ENCODE measurements at places on chromosomes 7 and 10. TPM values are rescaled to one million over a fixed set of nuclear protein-coding genes. Genes with fewer than 3 reads are reported as not detected.
A peak's percentile ranks its signal among the peaks of the same experiment; 100 is the strongest.

RADIL gene
- total RNA-seq: 5.9 TPM

DNA sequence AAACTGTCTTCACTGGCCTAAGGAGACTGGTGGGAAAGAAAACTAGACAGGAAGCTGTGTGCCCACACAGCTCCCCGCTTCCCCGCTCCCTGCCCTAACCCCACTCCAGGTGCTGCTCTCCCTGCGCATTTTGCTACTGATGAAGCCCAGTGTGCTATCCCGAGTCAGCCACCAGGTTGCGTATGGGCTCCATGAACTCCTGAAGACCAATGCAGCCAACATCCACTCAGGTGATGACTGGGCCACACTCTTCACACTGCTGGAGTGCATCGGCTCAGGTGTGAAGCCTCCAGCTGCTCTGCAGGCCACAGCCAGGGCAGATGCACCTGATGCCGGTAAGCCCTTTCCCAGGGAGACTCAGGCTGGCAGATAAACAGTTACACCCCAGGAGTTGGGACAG, 20.3 kb upstream of the NFKB2 start:
- no peak for DNase-seq

- no peak for DNase-seq
These were observed 55.9 kb downstream of the ETV1 start for GRCh38 chr7:13933536-13933935.

SOSTDC1 gene
- 2.6 TPM for total RNA-seq

DNA sequence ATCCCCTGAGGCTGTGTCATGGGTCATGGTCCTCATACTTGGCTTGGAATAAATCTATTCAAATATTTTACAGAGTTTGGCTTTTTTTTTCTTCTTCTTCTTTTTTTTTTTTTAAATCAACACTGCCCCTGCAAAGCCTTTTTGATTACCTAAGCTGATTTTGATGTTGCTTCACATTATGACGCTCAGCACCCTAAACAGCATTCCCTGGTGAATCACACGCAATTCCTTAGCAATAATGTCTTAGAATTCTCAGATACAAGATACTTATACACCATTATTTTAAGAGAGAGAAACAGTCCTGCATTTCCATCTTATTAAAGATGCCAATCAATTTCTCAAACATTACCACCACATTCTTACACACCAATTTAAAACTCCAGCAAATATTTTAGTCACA, 323.7 kb upstream of the IGFBP3 start:
- DNase-seq: no peak

- no peak for DNase-seq
These were observed 92.5 kb downstream of the KMT2E start for GRCh38 chr7:105106473-105106872.

- DNase-seq: no peak
These were observed 926.5 kb upstream of the GHITM start for GRCh38 chr10:83212632-83213334.

GRCh38 chr10:88190123-88190522, 326.7 kb downstream of the PTEN start:
- no peak for DNase-seq

GRCh38 chr7:2199528-2199927, 33.2 kb downstream of the MAD1L1 start:
- DNase-seq: no peak

DNA sequence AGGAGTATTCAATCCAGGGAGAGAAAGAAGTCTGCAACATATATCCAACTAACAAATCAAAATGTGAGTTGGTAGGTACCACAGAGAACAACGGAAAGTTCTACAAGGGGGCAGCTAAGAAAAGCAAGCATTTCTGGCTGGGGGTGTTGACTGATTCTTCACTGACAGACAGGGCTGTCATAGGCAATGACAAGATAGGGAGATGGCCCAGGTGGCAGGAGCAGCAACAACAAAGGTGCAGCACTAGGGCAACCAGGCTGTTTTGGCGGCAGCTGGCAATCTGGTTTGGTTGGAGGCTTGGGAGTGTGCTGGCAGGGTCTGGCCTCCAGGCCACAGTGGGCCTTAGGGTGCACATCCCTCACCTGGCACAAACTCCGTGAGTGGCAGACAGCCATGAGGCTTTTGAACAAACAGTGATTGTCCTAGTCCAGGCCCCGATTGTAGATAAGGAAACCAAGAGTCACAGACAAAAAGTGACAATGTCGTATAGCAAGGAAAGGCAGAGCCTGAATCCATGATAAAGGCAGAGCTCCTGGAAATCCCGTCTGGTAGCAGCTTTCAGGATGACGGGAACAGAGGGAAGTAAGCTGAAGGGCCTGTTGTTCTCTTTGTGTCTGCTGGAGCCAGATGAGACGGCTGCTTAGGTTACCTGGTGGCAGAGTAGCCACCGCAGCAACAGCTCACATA, 28.4 kb downstream of the DPCD start:
- DNase-seq: peak; percentile 22

C7orf57 gene
- not detected for total RNA-seq

- no peak for DNase-seq
These were observed 294.4 kb upstream of the MKI67 start for GRCh38 chr10:128420623-128421022.

- no peak for DNase-seq
These were observed 110.2 kb downstream of the RAB11FIP2 start for GRCh38 chr10:117936566-117936965.

- DNase-seq: no peak
These were observed 315.7 kb downstream of the EXOC4 start for GRCh38 chr7:133568544-133568943.

ZWINT gene
- 5.0 TPM for total RNA-seq

DNA sequence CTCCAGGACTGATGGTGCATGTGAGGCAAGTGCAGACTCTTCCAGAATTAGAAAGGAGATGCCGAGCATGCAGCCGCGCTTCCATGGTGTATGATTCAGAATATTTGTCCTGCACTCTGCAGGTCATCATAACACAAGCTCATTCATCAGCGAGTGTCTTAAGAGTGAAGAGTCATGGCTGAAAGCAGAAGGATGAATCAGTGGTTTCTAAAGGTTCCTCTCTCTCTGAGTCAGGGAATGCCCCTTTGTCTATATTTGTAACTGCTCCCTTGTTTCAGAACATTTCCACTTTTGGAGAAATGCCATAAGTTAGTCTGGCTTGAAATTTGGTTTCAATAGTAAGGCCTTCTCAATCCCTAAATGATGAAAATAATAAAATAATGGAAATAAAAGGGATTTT, 52.3 kb downstream of the HECW1 start:
- DNase-seq: no peak

DNA sequence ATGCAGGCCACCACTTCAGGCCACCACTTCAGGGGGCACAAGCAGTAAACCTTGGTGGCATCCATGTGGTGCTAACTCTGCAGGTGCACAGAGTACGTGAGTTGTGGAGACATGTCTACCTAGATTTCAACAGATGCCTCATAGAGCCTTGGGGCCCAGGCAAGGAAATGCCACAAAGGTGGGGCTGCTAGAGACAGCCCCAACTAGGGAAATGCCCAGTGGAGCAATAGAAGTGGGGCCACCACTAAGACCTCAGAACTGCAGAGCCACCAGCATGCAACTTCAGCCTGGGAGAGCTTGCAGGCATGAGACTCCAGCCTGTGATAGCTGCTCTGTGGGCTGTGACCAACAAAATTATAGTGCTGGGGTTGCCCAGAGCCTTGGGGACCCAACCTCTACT, 107.6 kb downstream of the DNAJC1 start:
- DNase-seq: no peak

GRCh38 chr7:93055543-93056107, 62.2 kb downstream of the SAMD9 start:
- no peak for DNase-seq

LOXL4 gene
- 6.9 TPM for total RNA-seq

DNA sequence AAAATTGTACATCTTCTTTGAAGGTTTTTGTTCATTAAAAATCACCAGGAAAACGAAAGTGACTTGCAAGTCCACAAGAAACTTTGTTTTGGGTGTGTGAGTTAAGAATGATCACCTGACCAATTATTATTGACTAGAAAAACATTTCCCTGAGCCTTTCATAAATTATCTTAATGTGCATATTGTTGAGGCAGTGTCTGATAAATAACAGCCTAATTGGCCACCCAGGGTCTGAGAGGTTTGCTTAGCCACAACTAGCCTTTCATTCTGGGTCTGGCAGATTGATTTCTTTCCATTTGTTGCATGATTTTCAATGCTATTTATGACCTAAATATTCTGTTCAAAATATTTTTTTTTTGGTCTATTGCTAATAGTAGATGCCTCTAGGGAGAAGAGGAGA, 152.8 kb downstream of the AUTS2 start:
- DNase-seq: no peak

RNF133 gene
- total RNA-seq: 8.2 TPM

AKR1D1 gene
- 0.59 TPM for total RNA-seq

- DNase-seq: no peak
These were observed 249.6 kb downstream of the ELFN1 start for GRCh38 chr7:1919539-1920265.

CPA4 gene
- 0.98 TPM for total RNA-seq

Data from breast epithelium (tissue), 4 donors.